Stimulated activated naive CD4-positive, alpha-beta T cell (primary cell): ENCODE measurements at places on chromosomes 7 and 10.

GRCh38 chr7:3951316-3952055 lies 650.4 kb downstream of the SDK1 start:
- DNase-seq: no peak

GRCh38 chr7:87170828-87171227 lies 18.6 kb downstream of the DMTF1 start:
- DNase-seq: no peak

DNA sequence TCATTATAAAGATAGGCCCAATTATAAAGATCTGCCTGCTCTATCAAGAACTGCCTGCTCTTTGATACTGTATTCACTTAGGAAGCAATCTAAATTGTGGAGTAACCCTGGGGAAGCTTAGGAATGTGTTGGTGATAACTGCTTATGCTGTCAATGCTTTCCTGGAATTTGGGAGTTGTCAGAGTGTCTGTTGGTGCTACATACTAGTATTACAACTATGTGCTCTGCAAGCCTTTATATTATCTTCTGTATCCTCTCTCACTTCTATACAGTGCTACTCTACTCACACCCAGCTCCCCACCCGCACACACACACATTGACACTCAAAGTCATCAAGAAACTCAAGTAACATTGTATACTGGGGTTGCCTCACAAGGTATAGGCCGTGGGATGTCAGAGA lies 6.1 kb downstream of the ZNF277 start:
- no peak for DNase-seq

GRCh38 chr10:35942057-35942456 lies 300.0 kb upstream of the FZD8 start:
- no peak for DNase-seq

- no peak for DNase-seq
These were observed 143.8 kb downstream of the TES start for GRCh38 chr7:116354171-116354545.
